ENCODE measurements at places on chromosomes 1 and 21.

- peak; percentile 78 for DNase-seq
Observed at GRCh38 chr1:26287033-26287711, 7.3 kb downstream of the SH3BGRL3 start.

- DNase-seq = no peak
Observed at GRCh38 chr21:44057960-44058651, 46.0 kb downstream of the TRAPPC10 start.

DNA sequence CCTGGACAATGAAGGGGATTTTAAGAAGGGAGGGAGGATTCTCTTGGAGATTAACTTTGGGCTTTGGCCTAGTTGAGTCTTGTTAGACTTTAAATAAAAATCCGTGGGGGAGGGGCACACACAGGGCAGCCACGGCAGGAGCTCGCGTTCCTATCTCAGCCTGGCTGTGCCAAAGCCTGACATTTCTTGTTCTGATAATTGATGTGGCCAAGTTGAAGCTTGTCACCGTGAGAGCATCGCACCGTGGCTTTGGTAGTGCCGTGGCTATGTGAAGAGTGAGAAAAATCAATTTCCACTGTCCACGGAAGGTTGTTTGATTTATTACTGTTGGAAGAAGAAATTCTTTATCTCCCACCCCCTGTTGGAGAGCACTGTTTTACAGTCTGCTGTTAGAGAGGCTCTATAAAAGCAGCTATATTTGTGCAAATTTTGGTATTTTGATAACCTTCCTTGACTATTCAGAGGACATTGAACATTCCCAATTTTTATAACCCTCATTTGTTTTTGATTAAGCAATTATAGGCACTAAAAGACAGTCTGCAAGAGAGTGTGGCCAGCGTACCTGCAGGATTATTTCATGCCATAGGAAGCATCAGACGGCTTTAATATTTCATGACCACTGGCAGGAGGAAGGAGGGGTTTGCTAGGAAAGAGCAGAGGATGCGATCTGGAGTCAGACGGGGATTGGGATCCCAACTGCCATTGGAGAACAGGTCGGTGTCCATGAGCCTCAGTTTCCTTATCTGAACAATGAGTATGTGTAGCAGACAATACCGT lies 160.7 kb downstream of the KAZN start:
- DNase-seq = no peak

- DNase-seq = peak; percentile 71
Observed at GRCh38 chr1:39940253-39940652, 14.7 kb upstream of the MFSD2A start.

- DNase-seq = no peak
Observed at GRCh38 chr21:35357041-35357780, 308.1 kb upstream of the RUNX1 start.

DNA sequence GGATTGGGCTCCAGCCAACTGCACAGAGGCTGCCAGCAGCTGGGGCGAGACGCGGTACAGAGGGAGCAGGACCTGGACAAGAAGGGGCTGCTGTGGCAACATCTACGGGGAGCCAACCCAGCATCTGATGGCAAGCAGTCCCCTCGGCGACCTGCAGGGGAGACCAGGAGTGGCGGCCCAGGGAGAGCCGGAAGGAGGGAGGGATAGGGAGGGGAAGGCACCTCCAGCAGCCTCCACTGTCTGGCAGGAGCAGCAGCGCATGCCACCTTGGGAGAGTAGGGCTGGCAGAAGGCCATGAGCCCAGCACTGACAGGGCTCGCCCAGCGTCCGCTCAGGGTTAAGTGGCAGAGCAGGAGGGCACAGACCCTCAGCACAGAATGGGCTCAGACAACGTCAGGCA lies 17.3 kb downstream of the CHD5 start:
- no peak for DNase-seq

DNA sequence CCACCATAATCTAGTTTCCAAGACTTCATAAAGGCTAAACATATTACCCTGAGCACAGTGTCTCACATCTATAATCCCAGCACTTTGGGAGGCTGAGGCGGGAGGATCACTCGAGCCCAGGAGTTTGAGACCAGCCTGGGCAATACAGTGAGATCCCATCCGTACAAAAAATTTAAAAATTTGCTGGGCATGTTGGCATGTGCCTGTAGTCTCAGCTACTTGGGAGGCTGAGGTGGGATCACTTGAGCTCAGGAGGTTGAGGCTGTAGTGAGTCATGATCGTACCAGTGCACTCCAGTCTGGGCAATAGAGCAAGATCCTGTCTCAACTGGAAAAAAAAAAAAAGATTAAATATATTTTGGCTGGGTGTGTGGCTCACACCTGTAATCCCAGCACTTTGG lies 90.1 kb downstream of the PTPN14 start:
- DNase-seq = no peak

GRCh38 chr1:2460203-2460602 lies 15.9 kb upstream of the PLCH2 start:
- no peak for DNase-seq

DNA sequence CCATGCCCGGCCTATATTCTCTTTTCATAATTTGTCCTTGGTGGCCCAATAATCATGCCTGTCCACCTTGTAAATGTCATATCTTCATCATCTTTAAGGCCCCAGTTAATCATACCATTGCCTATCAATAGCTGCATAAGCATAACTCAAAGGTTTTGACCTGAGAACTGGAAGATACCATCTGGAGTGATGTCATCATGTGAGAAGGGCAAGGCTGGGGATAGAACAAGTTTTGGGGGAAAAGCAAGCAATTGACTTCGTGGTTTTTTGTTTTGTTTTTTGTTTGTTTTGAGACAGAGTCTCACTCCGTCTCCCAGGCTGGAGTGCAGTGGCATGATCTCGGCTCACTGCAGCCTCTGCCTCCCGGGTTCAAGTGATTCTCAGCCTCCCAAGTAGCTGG lies 6.2 kb downstream of the UBIAD1 start:
- no peak for DNase-seq

DNA sequence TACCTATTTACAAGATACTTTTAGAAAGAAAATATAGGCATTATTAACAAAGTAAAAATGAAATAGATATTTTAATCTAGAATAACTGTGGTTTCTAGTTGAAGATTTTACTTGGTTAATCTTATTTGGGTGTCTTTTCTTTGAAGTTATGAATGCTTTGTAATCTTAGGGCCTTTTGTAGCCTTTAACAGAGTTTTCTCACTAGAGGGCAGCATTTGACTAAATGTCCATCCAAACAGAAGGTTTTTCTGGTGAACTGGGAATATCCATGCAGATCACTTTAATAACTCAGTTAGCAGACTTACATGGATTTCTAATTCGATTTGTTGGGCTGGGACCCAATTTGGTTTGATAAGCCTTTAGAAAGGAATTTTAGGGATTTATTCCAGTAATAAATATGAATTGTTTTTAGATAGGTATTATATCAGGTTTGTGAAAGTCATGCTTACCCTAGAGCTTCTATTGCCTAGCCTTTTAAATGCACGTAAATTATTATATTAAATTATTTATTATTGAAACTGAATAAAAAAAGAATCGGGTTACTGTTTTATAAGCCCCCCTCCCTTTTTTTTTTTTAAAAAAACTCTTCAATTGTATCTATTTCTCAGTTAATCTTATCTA lies 119.7 kb downstream of the ZNF326 start:
- peak; percentile 70 for DNase-seq

- no peak for DNase-seq
Observed at GRCh38 chr1:74430342-74430934, 82.0 kb downstream of the LRRC53 start.

DNA sequence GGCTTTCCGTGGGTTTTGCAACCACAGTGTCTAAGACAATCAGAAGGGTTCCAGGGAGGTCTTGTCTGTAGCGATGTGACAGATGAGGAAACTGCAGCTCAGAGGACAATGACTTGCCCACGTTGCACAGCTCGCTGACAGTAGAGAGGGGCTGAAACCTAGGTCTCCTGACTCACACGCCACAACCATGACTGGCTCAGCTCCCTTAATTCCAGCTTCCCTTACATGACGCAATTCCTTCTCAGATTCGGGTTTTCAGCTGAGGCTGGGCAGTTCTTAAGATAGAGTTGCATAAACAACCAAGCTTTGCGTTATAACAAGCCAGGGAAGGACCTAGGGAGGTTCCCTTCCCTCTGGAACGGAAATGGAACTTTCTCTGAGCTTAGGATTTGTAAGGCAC lies 36.3 kb downstream of the DHCR24 start:
- peak; percentile 91 for DNase-seq

GRCh38 chr21:37001441-37001840 lies 5.1 kb upstream of the RIPPLY3 start:
- no peak for DNase-seq

DNA sequence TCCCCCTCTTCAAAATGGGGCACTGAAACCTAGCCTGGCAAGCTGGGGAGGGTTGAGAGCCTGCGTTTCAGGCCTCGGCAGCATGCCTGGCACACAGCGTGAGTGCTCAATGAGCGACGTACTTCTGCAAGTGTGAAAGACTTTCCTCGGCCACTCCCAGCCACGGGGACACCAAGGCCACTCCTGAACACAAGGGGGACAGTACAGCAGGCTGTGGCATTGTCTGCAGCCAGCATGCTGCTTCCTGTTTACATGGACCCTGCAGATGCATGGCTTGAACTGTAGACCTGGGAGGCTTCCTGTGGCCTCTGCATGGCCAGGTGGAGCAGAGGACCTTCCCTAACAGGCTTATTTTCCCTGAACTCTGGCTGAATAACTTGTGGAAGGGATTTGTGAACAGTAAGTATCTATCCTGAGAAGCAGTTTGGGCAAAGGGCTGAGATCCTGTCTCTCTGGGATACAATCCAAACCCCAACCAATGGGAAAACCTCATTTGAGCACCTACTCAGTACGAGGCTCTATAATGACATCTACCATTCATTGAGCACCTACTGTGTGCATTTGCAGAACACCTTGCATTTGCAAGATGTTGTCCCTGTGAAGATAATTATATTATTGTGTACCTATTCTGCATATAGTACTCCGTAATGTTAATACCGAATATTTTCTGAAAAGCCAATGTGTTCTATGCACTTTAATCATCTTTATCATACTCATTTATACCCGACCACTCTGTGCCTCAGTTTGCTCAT lies 9.9 kb upstream of the HSPG2 start:
- DNase-seq = no peak
